ENCODE measurements at places on chromosomes 1 and 21.

- DNase-seq: no peak
- H3K4me3 ChIP-seq: no peak overlapping the region
- H3K27me3 ChIP-seq: no peaks in the 10 kb centered on the region
- H3K36me3 ChIP-seq: no peaks in the 10 kb centered on the region
- H3K27ac ChIP-seq: no peak overlapping the region
These were observed 17.1 kb upstream of the PINK1 start for GRCh38 chr1:20615946-20616846.

DNA sequence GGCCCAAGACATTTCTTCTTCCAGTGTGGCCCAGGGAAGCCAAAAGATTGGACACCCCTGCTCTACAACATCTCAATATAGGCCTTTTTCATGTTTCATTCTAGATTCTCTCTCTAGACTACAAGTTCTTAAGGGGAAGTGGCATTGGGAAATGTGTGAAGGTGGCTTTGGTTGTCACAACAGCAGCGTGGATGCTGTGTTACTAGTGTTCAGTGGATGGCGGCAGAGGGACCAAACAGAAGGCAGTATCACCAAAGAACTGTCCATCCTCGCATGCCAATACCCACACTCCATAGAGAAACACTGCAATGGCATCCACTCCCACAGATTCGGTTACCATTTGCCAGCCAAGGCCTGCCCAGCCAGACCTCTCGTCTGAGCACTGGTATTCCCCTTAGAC, 24.3 kb upstream of the IFNAR2 start:
- H3K4me3 ChIP-seq: peak overlapping the region; percentile 70
- H3K36me3 ChIP-seq: peaks cover 20% of the 10 kb centered on the region
- H3K27me3 ChIP-seq: no peaks in the 10 kb centered on the region
- DNase-seq: peak; percentile 73

DNA sequence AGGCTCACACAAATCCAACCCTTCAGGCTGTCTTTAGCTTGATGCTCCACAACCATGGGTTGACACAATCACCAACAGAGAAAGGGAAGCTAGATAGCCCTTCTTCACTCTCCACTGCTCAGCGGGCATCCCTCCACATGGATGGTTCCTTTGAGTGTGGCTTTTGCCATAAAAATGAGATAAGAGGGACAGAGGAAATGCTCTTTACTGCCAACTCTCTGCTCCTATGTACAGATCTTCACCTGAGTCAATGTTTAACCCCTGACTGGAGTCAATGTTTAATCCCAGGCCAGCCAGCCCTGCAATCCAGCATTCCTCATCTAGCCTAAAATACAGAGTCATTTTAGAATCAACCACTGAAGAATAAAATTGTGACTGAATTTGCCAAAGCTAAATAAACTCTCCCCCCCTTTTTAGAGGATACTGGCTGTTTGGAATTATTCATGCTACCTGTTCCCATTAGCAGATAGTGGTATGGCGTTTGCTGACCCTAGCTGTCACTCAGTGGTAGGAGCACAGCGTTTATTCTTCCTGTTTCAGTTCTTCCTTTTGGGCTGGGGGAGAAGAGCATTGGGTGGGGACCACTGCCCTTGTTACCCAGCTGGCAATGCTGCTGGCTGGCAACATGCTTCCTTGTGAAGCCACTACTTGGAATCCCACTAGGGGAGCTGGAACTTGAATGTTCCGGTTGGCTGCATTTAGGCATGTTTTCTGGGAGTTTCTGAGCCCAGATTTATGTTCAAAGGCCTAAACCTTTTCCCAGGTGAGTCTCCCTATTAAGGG, 5.2 kb upstream of the PIGR start:
- peaks cover 12% of the 10 kb centered on the region for H3K27me3 ChIP-seq
- H3K36me3 ChIP-seq: no peaks in the 10 kb centered on the region
- DNase-seq: no peak
- H3K4me3 ChIP-seq: no peak overlapping the region
- peaks cover 13% of the 10 kb centered on the region for H3K4me1 ChIP-seq

DNA sequence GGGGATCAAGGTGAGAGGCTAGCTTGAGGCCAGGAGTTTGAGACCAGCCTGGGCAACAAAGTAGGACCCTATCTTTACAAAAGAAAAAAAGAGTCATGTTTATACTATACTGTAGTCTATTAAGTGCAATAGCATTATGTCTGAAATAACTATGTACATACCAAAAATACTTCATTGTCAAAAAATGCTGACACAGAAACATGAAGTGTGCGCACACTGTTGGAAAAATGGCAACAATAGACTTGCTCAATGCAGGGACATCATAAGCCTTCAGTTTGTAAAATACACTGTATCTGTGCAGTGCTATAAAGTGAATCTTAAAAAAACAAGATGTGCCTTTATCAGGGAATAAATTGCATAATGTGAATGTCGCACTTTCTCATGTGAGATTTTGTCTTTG, 14.1 kb upstream of the NID1 start:
- H3K27me3 ChIP-seq: peaks cover 10% of the 10 kb centered on the region
- DNase-seq: no peak
- no peak overlapping the region for H3K4me3 ChIP-seq
- H3K27ac ChIP-seq: no peak overlapping the region
- H3K4me1 ChIP-seq: no peaks in the 10 kb centered on the region

GRCh38 chr1:110463725-110464124, 12.8 kb downstream of the PROK1 start:
- DNase-seq: no peak
- no peak overlapping the region for H3K4me3 ChIP-seq
- no peaks in the 10 kb centered on the region for H3K27me3 ChIP-seq
- no peak overlapping the region for H3K27ac ChIP-seq
- H3K36me3 ChIP-seq: no peaks in the 10 kb centered on the region
- H3K4me1 ChIP-seq: no peaks in the 10 kb centered on the region

GRCh38 chr1:223609066-223609465, 56.4 kb downstream of the CAPN8 start:
- H3K27ac ChIP-seq: no peak overlapping the region
- H3K4me3 ChIP-seq: no peak overlapping the region
- H3K27me3 ChIP-seq: no peaks in the 10 kb centered on the region
- no peaks in the 10 kb centered on the region for H3K4me1 ChIP-seq
- H3K36me3 ChIP-seq: no peaks in the 10 kb centered on the region
- DNase-seq: no peak

- H3K4me1 ChIP-seq: peaks cover 8% of the 10 kb centered on the region
- no peak overlapping the region for H3K27ac ChIP-seq
- no peak for DNase-seq
- H3K27me3 ChIP-seq: peaks cover 45% of the 10 kb centered on the region
- no peak overlapping the region for H3K4me3 ChIP-seq
These were observed 4.9 kb downstream of the ASAP3 start for GRCh38 chr1:23478896-23479665.

GRCh38 chr1:943545-944340, 15.3 kb downstream of the NOC2L start:
- no peak overlapping the region for H3K4me3 ChIP-seq

DNA sequence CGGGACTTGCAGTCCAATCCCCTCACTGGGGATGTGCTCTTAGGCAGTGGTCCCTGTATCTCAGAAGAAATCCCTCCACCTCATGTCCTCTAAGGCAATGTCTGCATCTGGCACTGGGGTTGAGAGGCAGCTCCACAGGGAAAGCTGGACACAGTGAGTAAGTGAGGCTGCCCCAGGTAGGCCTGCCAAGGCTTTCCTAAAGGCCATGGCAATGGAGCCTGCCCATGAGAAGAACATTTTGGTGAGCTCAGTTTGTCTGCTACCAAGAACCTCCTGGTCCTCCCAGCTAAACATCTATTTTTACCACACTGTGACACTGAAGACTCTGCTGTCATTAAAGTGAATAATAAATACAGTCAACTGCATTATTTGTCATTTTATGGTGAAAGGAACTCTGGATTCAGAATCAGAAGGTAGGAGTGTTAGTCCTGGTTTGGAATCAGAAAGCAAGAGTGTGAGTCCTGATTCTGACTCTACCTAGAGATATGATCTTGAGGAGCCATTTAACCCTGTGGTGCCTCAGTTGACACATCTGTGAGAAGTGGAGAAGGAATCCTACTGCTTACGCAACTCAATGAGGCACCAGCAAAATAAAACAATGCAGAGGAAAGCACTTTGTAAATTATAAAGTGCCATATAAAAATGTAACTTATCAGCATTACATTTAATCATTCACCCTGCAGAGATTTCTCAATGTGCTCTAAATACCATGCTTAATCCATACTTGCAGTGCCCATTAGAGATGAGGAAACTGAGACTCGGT, 41.0 kb downstream of the TBX15 start:
- DNase-seq: no peak
- H3K36me3 ChIP-seq: no peaks in the 10 kb centered on the region
- H3K4me1 ChIP-seq: no peaks in the 10 kb centered on the region
- H3K27ac ChIP-seq: no peak overlapping the region

- H3K27me3 ChIP-seq: peaks cover 31% of the 10 kb centered on the region
- peaks cover 8% of the 10 kb centered on the region for H3K4me1 ChIP-seq
- H3K36me3 ChIP-seq: no peaks in the 10 kb centered on the region
These were observed at the start of gene CFAP107 for GRCh38 chr1:12745992-12746323. Gene CFAP107 (plus strand): TSS chr1:12746200. CDS start chr1:12746431, 231 bp downstream.

DNA sequence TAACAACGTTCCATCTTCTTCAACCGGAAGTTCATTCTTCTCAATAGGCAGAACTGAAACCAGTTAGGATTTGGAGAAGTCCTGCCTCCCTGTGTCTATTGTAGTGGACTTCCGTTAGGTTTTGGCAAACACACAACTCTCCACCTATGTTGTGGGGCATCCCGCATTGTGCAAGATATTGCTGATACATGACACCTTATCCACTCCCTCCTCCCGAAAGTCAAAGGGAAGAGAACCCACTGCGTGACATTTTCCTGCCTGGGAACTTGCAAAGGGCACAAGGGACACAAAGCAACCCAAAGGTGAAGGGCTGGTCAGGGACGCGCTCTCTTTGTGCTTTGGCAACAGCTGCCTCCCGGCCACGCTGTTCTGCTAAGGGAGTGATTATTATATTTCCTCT, 164.8 kb downstream of the TPR start:
- no peak for DNase-seq
- H3K4me3 ChIP-seq: no peak overlapping the region
- peaks cover 15% of the 10 kb centered on the region for H3K4me1 ChIP-seq
- no peak overlapping the region for H3K27ac ChIP-seq
- H3K36me3 ChIP-seq: no peaks in the 10 kb centered on the region

DNA sequence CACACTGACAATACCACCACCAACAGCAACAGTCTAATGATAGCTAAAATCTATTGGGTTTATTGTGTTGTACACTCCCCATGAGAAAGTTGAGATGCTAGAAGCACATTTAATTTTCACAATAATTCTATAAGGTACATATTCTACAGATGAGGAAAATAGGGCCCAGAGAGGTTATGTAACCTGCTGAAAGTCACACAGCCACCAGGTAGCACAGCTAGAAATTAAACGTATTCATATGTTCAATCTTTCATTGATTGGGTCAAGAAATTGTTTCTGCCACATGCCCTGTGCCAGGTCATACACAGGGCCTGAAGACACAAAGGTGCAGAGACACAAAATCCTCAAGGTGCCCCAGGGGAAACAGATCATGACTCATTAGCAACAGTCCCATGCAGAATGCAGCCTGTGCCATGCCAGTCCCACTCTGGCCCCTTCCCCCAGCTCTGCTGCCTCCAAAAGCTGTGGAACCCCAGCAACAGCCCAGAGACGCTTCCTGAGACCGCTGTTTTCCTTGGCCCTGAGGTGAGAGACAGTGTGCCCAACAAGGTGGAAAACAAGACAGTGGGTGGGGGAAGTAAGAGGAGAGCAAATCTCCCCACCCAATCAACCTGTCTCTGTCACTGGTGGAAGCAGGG, 32.1 kb downstream of the GJA4 start:
- H3K4me3 ChIP-seq: no peak overlapping the region
- no peaks in the 10 kb centered on the region for H3K27me3 ChIP-seq
- DNase-seq: no peak

DNA sequence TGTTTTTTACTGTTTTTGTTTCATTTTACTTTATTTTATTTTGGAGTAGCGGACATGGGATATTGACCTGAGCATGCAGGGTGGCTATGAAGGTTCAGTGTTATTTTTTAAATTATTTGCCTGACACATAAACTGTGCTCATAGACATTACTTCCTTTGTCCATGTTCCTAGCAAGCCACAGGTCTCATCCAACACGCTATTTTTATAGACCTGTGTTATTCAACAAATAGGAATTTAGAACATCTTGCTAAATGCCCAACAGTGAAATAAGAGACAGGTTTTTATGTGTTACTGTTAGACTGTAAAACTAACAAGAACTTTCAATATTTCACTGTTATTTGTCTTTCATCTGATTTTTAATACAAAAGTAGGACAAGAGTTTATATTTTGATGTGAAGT, 756.4 kb downstream of the KCNT2 start:
- no peaks in the 10 kb centered on the region for H3K27me3 ChIP-seq
- no peak overlapping the region for H3K27ac ChIP-seq
- no peaks in the 10 kb centered on the region for H3K36me3 ChIP-seq
- no peak for DNase-seq

GRCh38 chr1:55369474-55369873, 154.3 kb upstream of the USP24 start:
- peaks cover 8% of the 10 kb centered on the region for H3K27me3 ChIP-seq
- no peaks in the 10 kb centered on the region for H3K36me3 ChIP-seq
- no peak overlapping the region for H3K4me3 ChIP-seq
- H3K27ac ChIP-seq: no peak overlapping the region
- no peaks in the 10 kb centered on the region for H3K4me1 ChIP-seq
- no peak for DNase-seq

DNA sequence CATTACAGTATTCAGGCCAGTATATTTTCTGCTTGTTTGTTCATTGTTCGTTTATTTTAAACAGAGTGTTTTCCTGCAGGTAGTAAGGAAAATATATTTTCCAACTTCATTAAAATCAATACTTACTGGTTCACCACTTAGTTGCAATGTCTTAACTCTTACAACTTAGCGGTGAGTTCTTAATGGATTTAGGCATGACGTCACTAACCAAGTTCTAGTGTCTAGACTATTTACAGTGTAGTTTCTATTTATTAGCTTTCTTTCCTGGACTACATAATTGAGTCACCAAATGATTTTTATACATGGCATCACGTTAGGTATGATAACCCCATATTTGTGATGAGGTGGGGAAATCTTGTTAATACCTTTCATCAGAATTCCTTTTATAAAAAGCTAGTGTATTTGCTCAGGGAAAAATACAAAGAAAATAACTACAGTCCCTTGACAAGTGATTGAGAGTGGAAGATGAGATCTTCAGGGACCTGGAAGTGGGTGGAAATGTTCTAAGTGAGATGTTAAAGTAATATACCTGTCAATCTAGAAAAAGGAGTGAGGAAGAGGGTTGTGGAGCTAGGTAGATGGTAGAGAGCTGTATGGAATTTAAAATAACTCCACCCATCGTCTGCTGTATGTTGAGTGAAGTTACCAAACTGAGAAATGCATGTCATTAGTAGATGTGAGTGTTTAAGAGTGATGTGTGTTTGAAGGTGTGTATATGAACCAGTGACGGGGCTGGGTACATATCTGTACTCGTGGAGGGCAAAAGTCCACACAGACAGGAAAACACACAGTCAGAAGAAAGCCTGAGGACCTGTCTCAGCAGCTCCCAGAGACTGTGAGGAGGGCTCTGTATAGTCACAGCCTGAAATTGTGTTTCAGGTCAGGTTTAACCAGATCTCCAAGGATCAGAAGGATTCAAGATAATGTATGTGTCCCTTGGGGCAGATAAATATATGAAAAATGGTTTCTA, 197.6 kb upstream of the ADAMTS5 start:
- H3K27ac ChIP-seq: no peak overlapping the region
- H3K4me3 ChIP-seq: no peak overlapping the region
- no peaks in the 10 kb centered on the region for H3K36me3 ChIP-seq
- H3K4me1 ChIP-seq: no peaks in the 10 kb centered on the region
- no peak for DNase-seq
